NB4 (cell line): ENCODE measurements at places on chromosomes 2 and 18.

- DNase-seq: no peak
These were observed 75.8 kb downstream of the RDH14 start for GRCh38 chr2:18484625-18485024.

GRCh38 chr2:17303521-17303920 is 214.7 kb downstream of the RAD51AP2 start:
- DNase-seq: no peak

DNA sequence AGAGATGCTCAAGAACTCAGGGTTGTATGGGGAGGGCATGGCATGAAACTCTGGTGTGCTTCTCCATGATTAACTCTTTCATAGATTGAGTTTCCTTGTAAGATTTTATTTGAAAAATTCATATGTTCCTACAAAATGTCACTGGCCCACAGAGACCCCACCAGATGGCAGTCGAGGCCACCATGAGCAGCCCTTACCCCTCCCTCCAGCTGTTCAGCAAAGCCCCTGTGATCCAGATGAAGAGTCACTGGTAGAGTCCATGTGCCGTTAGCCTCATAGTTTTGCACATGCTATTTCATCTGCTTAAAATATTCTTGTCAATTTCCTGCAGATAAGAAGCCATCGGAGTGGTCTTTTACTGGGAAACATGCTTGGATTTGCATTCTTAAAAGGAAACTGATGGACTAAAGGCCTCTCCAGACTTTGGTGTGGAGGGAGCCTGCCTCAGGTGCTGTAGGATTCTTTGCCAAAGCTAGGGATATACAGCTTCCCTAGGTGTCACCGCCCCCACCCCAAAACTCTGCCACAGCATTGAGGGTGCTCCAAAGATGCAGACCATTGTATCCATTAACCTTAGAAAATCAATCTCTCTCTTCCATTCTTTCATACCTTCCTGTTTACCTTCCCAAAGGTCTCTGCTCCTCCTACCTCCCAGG is 18.8 kb downstream of the ZNF385B start:
- DNase-seq: peak; percentile 49

GRCh38 chr2:146135245-146135644 is 1615.3 kb upstream of the ZEB2 start:
- DNase-seq: no peak

GRCh38 chr2:81282151-81282769 is 977.7 kb upstream of the LRRTM1 start:
- DNase-seq: no peak

DNA sequence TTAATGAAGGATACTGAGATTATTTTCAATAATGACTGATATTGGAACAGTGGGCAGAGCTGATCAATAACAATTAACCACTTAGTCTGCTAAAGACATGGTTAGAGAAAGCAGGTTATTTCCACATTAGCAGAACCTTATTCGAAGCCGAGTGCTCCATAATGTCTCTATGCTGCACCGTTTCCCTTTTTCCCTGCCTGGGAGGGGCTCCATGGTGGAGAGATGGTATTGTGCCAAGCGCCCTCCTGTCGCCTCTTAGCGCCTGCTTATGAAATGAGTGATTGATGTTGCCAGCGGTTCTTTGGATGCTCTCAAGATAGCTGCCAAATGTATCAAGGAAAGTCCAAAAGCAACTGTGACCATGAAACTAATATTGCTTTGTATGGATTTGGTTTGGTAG is 34.6 kb upstream of the INSIG2 start:
- DNase-seq: no peak

DNA sequence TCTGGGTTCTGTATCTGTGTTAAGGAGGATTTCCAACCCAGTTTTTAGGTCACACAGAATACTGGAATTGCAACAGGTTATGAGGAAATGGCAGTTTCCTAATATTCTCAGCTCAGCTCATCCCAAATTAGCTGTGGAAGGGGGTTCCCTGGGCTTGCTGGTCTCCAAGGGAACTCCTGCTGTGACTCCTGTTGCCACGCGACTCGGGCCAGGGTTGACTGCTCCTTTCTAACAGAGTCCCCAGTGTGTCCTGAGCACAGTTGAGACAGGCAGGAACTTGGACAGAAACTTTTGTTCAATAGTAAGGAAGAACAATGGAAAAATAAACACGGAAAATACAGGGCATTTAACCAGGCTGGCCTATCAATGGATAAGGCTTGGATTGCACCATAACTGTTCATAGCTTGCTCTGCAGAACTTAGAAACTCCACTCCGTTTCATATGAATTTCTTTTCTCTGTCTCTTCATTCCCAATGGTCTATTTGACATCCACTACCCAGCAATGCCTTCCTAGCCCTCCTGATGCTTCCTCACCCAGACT is 3.8 kb upstream of the ROCK2 start:
- DNase-seq: no peak

DNA sequence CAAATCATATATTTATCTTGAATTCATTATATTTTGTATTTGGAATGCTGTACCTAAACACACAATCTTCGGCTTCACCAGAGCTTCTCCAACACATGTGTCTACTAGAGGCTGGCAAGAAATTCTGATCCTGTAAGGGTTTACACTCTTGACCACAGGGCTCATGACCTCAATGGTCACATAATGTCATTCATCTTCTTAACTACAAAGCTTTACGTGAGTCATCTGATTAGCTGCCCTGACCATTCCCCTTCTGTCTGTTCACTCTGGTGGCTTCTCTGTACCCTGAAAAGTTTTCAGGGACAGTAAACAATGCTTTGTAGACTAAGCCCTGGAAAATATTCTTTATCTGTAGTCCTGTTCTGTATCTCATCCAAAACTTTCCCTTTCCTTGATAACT is 423.9 kb downstream of the CMPK2 start:
- no peak for DNase-seq

DNA sequence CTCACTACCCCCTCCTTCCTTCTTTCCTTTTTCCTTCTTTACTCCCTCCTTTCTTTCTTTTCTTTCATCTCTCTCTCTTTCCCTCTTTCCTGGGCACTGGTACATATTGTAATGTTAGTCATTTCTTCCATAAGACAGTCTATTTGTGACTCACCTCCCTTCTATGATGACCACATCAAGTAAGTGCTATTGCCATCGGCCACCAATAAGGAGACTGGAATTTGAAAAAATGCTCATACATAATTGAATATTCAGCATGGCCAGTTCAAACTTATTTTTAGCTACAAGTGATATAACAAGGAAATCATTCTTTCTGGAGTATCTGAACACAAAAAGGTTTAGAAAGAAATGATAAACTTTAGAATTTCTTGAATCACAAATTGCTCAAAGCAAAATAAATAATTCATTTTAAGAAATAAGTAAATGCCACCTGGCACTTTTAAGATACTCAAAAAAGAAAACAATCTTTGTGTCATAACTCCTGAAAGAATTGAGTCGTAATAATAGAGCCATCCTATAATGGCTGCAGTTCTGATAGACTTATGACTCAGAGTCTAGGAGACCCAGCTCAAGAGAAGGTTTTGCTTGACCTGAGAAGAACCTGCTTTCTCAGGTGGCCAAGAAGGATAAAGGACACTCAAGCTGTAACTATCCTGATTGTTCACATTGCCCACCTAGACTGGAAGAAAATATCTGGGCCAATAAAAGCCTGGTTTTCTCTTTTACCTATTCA is 51.6 kb upstream of the CCBE1 start:
- DNase-seq: no peak

DNA sequence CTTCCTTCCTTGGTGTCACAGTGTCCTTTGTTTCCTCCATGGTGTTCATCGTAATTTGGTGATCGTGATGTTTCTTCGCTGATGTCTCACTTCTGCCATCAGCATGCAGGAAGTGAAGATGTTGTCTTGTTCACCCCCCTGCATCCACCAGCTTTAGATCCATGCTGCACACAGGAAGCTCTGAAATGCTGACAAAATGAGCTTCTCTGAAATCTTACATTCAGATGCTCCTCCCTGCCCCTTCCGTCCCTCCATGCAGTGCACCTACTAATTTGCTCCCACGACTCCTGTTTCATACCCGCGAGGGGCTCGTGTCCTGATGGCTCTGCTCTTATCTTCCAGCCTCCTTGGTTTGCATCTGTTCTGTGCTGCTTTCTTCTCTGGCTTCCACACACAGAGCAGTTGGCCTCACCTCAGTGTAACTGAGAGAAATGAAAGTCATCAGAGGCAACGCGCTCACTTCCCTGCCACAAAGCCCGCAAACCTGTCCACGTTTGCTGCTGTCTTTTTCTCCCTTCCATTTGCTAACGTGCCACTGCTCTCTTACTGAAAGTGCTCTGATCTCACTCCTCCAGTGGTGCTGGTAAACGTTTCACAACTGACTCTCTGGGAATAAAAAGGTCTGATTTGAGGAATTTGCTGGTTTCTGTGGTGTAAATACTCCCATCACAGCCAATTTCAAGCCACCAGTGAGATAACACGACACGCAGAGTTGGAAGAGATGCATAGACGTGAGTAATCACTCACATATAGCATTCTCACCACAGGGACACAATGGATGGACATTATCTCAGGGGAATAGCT is 41.0 kb upstream of the MGAT4A start:
- peak; percentile 66 for DNase-seq

DNA sequence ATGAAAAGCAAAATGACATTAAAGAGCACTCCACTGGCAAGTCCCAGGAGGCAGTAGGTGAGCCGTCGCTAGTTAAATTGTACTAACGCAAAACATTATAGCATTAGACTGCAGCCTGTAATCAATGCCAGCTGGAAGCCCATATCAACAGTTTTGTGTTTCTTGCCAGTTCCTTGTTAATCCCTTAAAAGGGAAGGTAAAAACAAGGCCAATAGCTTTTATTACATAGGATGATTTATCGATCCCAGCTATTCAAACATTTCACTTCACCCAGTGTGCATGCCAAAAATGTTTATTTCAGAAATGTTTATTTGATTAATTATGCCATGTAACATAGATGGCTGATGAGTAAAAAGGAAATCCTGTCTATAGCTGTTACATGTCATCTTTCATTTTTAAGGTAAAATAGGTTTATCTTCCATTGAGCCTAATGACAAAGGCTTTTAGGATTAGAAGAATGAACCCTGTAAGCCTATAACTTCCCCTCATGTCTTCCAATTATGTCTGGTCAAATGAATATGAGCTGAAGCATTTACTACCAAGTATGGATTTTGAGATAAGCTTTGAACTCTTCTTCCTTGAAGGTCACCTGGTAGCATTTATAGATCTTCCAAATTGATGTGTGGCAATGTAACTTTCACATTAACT is 591.2 kb downstream of the RNF144A start:
- no peak for DNase-seq

- peak; percentile 45 for DNase-seq
These were observed at the start of gene TCF4 for GRCh38 chr18:55588111-55588869. Gene TCF4 (minus strand): TSS chr18:55588192. CDS start chr18:55587116, 1,076 bp downstream.

- no peak for DNase-seq
These were observed 49.8 kb upstream of the CNGA3 start for GRCh38 chr2:98296440-98296839.

- no peak for DNase-seq
These were observed 16.9 kb upstream of the SULT1C2 start for GRCh38 chr2:108271691-108272253.

GRCh38 chr2:234694244-234695013 is 197.5 kb upstream of the ARL4C start:
- no peak for DNase-seq

DNA sequence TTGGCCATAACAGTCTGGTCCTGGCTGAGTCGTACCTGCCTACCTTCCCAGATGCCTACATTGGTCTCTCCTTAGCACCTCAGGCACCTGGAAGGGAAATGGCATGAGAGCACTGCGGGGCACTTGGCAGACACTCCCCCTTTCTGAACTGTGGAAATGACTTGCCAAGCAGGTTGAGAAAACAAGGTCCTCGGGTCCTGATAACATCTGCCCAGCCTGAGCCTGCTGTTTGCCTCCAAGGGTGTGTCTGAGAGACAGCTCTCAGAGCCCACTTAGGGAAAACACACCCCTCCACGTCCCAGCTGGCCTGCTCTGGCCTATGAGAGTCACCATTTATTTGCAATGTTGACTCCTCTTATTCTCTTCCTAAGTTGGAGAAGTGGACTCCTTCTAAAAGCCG is 10.5 kb downstream of the FAM110C start:
- no peak for DNase-seq

- DNase-seq: no peak
These were observed 18.6 kb upstream of the COL6A3 start for GRCh38 chr2:237432484-237433092.

DNA sequence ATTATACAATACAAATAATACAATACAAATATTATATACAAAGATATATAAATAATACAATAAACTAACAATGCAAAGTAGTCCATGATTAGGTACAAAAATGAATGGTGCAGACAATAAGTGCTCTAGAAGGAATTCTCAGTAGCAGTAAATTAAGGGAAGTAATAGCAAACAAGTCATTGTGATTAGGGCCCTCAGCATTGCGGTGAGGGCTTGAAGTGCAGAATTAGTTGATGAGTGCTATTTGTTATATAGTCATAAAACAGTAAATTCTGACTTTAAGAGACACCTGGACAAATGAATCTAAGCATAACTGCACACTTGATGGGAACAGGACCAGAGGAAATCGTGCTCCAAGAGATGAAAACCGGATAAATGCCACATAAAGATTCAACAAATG is 74.9 kb downstream of the ANKRD44 start:
- DNase-seq: no peak

- DNase-seq: no peak
These were observed 167.1 kb downstream of the PDE1A start for GRCh38 chr2:182259629-182260150.

GRCh38 chr2:158741625-158742024 is 53.5 kb upstream of the DAPL1 start:
- DNase-seq: no peak

GRCh38 chr2:2237563-2237962 is 93.5 kb downstream of the MYT1L start:
- DNase-seq: no peak

- DNase-seq: no peak
These were observed 39.8 kb downstream of the TTN start for GRCh38 chr2:178767094-178768060.

DNA sequence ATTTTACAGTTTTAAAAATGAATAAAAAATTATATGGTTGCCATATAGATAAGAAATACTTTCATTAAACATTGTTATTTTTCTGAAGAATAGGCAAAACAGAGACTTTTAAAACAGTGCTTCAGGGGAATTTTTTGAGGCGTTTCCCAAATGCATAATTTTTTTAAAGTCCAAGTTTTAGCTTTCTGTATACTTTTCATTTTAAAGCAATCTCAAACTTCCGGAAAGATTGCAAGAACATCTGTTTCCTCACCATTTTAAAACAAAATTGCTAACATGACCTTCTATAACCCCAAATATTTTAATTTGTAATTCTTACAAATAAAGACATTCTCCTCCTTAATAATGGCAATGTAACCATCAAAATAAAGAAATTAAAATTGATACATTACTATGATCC is 15.1 kb upstream of the MBD2 start:
- DNase-seq: no peak

GRCh38 chr2:47536696-47537095 is 133.7 kb downstream of the MSH2 start:
- DNase-seq: no peak
